Activated CD8-positive, alpha-beta memory T cell treated with anti-CD3 and anti-CD28 coated beads for 48 hours (primary cell): ENCODE measurements at places on chromosomes 5 and 9.

GRCh38 chr5:135100011-135100410 is 66.0 kb upstream of the PITX1 start:
- DNase-seq, result no peak

GRCh38 chr5:95935553-95936100 is 26.0 kb downstream of the ELL2 start:
- DNase-seq, result no peak

GRCh38 chr9:92385477-92385876 is 18.9 kb downstream of the OGN start:
- no peak for DNase-seq

GRCh38 chr5:130957151-130957550 is 207.9 kb downstream of the HINT1 start:
- DNase-seq, result no peak

DNA sequence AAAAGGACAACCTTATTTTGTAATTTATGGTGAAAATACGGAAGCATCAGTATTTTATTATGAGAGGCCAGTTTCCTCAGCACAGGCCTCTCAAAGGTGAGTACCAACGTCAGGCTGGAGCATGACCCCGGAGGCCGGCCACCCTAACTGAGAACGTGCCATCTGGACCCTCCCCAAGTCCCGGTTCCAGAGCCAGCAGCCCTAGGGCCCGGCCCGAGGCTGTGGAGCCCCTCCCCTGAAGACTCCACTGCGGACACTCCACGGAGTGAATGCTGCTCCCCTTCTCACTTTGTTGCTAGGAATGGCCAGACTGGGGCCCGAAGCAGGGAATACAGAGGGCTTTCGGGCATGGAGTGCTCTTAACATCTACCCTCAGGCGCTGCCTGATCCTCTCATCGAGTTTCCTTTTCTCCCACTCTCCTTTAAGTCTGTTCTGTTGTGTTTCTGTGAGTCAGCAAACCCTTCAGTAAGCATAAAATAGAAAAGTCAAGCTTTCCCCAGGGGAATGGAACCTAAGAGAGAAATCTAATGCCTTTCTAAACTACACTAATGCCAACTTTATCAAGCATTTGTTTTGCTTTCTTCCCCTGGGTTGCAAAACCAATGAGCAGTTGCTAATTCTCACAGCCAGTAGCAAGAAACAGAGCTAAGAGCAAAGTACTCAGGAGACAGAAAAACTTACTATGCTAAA is 4.5 kb downstream of the BRD9 start:
- no peak for DNase-seq
